Suppressor macrophage treated with lipopolysaccharide for 1 hour (primary cell): ENCODE measurements at places on chromosomes 5 and 9.

DNA sequence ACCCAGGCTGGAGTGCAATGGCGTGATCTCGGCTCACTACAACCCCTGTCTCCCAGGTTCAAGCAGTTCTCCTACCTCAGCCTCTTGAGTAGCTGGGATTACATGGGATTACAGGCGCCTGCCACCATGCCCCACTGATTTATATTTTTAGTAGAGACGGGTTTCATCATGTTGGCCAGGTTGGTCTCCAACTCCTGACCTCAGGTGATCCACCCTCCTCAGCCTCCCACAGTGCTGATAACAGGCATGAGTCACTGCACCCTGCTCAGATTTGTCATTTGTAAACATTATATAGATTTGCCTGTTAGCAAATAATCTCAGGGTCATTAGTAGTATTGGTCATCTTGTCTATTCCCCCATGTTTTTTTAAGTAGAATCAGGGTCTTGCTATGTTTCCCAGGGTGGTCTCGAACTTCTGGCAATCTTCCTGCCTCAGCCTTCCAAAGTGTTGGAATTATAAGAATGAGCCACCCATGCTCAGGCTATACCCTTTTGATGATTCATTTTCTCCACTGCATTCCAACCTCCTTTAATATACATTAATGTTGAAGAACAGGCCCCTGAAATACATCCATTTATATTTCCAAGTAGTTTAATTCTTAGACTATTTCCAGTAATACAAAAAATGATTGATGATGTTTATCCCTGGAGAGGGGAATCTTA lies 17.3 kb downstream of the CENPH start:
- no peak for DNase-seq

DNA sequence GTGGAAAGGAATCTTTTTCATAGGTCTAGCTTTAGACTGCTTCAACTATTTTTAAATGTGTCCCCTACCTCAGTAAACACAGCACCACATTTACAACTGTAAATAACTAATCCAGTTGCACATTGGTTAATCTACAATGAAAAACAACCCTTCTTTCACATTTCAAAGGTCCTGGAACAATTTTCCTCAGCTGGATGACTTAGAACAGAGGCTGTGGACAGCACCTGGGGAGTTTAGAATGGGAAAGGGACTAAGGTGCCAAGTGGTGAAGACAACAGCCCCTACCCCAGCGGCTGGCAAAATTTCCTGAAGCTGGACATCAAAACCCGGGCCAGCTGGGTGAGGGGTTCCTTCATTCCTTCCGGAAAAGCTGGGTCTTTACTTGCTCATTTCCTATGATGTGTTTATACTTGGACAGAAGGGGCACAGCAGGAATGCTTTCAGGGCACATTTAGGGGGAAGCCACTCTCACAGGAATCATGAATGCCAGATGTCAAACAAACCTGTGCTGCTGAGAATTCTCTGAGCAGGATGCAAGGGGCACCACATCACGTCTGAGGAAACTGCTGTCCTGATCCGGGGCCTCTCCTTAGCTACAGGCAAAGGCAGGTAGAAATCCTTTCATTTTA lies 158.3 kb downstream of the NR2F1-AS1 start:
- DNase-seq: no peak

- no peak for DNase-seq
Measured at GRCh38 chr5:97095318-97095732, 47.1 kb downstream of the LIX1 start.

DNA sequence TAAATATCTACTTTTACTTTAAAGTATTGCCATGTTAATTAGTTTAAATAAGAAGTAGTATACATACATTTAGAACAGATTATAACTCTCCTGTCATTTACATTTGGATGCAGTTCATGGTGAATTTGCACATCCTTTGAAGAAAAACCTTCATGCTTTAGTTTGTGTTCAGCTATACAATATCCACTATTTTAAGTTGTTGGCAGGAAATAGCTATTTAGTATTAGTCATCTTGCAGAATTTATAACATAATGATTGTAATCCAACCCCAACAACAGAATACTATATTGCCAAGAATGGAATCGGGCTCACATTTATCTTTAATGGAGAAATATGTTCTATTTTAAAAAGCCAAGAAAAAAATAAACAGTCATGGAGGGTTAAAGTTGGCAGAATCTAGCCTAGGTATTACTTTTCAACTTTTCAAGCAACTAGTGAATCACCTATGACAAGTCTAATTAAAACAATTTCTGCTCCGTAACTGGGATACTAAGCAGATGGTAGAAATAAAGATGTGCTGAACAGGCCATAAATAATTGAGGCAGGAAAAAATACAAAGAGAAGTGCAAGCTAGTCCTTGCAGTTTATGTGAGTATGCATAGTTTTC lies 1170.6 kb upstream of the NUDT12 start:
- DNase-seq: no peak

GRCh38 chr5:141881886-141882285 lies 3.7 kb upstream of the PCDH1 start:
- DNase-seq: no peak

DNA sequence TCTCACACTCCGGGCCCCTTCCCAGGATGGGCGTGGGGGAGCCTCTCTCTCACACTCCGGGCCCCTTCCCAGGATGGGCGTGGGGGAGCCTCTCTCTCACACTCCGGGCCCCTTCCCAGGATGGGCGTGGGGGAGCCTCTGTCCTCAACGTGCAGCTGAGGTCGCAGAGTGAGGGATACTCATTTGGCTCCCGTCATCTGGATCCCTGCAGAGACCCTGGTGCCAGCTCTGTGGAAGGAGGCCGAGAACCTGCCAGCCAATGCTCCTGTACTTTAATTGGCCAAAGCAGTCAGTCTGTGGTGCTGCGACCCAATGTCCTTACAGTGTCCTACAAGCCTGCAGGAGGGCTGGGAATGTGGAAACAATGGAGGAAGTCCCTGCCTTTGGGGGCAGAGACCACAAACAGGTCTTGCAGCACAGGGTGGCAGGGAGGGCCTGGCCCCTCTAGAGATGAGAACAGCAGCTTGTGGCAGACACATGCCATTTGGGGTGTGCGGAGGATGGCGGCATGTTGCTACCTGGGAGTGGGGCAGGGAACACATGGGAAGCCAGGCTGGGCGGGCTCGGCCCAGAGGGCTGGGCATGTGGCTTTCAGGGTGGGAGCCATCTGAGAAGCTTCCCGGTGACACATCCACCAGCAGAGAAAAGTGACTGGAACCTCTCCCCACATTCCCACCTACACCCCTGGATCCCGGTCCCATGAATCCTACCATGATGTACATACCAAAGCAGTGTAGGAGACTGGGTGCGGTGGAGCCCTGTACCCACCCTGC lies 13.6 kb upstream of the MRNIP start:
- DNase-seq: no peak
